COLO829 (cell line): ENCODE measurements at places on chromosomes 3 and 15.
A peak's percentile ranks its signal among the peaks of the same experiment; 100 is the strongest.

DNA sequence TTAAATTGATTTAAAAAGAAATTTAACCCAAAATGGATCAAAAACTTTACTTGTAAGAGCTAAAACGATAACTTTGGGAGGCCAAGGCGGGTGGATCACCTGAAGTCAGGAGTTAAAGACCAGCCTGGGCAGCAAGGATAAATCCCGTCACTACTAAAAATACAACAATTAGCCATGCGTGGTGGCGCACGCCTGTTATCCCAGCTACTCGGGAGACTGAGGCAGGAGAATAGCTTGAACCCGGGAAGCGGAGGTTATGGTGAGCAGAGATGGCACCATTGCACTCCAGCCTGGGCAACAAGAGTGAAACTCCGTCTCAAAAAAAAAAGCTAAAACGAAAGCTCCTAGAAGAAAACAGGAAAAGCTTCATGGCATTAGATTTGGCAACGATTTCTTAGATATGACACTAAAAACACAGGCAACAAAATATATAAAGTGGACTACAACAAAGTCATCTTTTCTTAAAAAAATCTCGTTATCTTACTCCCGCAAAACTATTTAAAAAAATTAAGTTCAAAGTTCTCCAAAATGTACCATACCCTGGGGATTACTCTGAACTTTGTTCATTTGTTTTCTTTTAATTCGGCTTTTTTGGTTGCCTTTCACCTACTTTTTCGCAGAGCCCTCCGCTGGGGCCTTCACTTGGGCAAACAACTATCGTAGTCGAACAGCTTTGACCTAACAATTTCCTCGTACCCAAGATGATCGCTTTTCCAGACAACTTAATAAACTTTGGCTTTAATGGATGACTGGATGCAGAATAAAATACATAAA is 2.9 kb downstream of the HDDC3 start:
- DNase-seq, result no peak

GRCh38 chr3:115671761-115672455 is 48.6 kb downstream of the GAP43 start:
- DNase-seq, result no peak

GRCh38 chr3:15164340-15164739 is 41.7 kb upstream of the CAPN7 start:
- DNase-seq, result no peak

- no peak for DNase-seq
These were observed 924.4 kb downstream of the IGSF11 start for GRCh38 chr3:118110211-118110610.

DNA sequence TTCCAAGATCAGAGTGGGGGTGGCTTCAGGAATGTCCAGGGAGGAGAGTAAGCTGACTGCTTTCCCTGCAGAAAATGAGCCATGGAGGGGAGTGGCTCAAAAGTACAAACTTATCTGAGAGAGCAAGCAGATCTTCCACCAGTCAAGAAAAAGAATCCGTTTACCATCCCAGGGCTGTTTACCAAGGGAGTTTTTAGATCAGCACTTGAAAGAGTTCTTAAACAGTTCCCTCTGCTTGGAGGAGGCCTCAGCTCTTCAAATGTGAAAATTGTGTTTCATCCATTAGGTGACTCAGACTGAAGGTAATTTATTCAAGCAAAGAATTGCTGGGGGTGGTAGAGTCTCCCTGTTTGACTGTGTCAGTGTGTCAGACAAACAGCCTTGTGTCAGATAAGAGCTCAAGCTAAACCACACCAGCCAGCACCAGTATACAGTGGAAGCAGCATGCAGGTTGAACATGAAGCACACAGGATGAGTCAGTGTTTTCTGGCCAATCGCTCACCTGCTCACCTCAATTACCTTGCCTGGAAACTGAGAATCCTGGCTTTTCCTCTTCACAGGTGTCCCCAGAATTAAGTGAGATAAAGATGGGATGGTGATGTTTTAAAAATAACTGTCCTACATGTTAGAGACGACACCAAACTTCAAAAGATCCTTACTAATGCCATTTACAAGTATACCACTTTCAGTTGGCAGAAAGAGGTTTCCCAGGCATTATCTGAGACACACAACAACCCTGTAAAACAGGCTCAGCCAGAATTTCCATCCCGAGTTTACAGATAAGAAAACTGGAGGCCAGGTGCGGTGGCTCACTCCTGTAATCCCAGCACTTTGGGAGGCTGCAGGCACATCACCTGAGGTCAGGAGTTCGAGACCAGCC is 21.7 kb downstream of the SH3BP5 start:
- peak; percentile 63 for DNase-seq

DNA sequence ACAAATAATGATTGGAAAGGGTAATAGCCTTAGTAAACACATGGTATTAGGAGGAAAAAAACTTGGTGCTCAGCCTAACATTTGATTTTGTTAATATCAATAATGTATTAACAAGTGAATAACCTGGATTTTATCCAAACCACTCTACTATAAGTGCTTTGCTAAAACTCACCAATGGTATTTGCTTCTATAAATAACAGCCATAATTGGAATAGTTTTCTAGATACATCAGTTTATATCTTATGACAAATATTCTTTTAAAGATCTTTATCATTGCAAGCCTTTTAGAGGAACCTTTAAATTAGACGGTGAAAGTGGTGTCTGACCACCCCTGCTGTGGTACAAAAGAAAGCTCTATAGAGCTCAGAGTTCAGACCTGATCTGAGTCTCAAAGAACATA is 123.9 kb downstream of the SHOX2 start:
- DNase-seq, result no peak

DNA sequence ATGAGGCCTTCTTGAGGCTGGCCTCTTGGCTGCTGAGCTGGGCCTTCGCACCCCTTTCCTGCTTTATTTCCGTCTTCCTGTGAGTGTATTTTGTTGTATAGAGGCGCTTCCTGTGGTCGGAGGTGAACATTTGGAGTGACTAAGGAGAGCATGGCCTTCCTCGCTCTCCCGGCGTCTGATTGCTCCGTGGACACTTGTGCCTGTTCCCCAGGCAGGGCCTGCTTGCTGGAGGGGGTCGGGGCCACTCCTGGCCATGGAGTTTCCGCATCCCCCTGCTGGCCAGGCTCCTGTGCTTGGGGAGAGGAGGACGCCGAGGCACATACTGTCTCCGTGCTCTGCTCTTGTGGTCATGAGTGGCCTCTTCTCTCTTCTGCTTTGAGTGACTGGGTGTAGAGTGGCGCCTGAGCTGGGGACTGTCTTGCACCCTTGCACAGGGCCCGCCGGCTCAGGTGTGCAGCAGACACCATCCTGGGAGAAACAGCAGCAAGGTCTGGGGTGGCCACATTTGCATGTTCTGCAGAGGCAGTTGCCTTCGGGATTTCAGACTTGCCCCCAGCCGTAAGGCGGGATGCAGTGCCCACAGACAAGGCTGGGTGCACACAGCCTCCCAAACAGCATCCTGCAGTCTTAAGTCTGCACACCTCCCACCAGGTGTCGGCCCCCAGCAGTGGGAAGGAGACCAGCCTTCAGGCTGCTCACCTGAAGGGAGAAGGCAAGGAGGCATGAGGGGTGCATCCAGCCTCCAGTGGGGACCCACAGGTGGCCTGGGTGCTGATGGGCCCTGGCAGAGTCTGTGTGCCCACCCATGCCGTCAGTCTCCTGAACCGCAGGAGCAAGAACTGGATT is 16.4 kb downstream of the KLF13 start:
- DNase-seq, result no peak

GRCh38 chr15:28881170-28881569 is 4.6 kb upstream of the APBA2 start:
- no peak for DNase-seq

DNA sequence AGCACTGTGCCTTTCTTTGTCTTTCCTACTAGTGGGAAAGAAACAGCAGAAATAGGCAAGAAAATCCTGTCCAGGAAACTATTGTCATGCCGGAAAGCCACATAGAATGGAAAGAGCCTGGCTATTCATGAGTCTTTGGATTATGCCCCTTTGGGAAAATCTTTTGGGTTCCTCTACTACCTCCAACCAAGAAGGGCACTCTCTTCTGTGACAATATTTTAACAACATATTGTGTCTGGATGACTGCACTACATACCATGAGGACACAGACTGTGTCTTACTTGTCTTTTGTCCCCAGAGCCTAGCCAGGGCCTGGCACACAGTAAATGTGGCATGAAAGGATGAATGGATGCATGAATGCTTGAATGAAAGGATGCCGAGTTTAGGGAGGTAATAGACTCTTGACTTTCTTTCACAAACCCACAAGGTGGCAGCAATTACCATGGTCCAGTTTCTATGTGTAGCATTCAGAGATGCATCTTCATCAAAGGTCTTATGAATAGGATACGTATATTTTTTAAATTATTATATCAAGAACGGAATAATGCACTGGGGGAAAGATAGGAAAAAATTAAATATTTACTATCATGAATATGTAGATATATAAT is 30.3 kb downstream of the ARL14 start:
- peak; percentile 53 for DNase-seq

- DNase-seq, result no peak
These were observed 228.9 kb downstream of the CD47 start for GRCh38 chr3:107861904-107862303.
